ENCODE measurements at places on chromosomes 3 and 15.

DNA sequence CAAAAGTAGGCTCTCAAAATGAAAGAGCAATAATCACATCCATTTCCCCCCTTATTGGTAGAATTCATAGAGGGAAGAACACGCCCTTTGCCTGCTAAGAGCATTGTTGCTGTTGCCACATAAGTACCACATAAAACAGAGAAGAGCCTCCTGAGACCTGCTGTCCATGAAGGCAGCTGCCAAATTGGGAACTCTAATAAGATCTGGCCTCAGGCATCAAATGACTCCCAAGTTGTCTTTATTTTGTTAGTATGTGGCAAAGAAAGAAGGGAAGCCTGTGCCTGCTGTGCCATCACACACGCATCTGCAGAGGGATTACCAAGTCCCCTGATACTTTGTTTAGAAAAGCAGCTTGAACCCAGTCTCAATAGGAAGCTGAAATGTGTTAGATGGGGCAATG is 23.9 kb downstream of the VGLL3 start:
- DNase-seq = no peak

DNA sequence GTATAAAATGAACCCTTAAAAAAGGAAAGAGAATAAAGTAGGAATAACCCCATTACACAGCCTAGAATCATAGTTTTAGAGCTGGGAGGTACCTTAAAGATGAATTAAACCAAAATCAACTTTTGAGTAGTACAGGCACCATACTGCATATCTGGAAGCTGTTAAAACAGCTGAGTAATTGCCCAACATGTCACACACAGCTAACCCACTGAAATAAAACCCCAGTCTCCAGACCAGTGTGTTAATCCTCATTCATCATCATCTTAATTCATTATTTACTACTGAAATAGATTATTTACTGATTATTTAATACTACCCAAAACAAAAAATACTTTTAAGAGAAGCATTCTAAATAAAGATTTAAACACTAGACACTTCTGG is 52.8 kb downstream of the GPR160 start:
- DNase-seq = no peak

- DNase-seq = no peak
These were observed 37.9 kb upstream of the THUMPD3 start for GRCh38 chr3:9324944-9325343.

DNA sequence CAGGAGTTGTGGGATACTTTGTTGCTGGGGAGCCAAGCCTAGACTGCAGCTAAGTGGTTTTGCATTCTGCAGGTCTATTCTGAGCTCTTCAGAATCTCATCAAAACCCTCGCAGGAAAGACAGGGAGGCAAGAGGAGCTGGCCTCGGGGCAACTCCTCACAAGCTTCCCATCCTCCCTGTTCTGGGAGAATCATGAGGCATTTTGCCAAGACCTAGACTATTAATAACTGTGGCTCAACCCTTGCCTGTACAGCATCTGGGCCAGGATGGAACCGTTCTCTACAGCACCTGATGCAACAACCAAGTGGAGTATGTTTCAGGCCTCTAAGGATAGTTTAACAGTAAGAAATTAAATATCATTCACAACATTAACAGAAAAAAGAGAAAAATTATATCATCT is 20.2 kb upstream of the SLC6A20 start:
- no peak for DNase-seq

GRCh38 chr3:14775563-14775962 is 43.2 kb upstream of the FGD5 start:
- DNase-seq = no peak

DNA sequence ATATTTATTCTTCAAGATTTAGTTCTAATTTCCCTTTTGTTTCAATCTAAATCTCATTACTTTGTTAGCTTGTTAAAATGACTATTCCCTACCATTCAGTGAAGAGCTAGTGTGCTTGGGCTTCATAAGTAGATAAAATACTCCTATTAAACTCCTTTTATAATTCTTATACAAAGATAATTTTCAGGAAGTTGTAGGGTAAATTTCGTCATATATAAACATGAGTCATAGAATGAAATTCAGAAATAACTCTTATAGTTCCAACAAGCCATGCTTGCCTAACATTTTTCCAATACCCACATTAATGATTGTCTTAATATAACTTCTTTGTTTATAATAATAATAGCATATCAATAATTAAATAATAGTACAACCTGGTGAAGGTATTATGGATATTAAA is 407.3 kb downstream of the NAALADL2 start:
- DNase-seq = no peak

DNA sequence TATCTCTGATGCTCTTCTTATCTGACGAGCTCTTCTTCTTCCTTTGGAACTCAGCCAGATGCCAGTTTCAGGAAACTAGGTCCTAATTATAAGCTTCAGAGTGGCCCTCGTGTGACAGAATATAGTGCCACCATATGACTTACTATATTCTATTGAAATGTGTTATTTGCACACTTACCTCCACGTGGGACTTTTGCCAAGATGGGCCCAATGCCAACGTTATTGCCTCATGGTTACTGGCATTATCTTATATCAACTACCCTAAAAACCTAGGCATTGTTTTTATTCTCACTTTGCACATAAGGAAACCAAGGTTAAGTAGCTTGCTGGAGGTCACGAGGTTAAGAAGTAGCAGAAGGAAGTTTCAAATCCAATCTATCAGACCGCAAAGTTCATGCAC is 71.3 kb upstream of the SLCO3A1 start:
- no peak for DNase-seq

- no peak for DNase-seq
These were observed 66.4 kb downstream of the USP13 start for GRCh38 chr3:179719048-179719734.

GRCh38 chr15:89870006-89870405 is 23.8 kb downstream of the AP3S2 start:
- DNase-seq = no peak

DNA sequence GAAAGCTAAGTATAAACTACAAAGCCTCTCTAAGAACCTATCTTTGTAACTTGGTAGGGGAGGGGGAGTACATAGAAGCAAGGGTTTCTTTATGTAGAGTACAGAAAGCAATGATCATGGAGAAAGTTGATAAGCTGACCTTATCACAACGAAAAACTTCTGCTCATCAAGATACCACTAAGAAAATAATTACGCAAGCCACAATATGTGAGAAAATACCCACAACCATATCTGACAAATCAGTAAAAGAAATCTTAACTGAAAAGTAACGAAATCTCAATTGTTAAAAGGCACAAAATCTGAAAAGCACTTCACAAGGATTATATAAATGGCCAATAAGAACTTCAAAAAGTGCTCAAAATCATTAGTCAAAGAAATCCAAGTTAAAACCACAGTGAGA is 35.1 kb upstream of the RPS17 start:
- no peak for DNase-seq

- DNase-seq = no peak
These were observed 644.3 kb downstream of the NR2F2 start for GRCh38 chr15:96974761-96975160.

GRCh38 chr15:41238100-41238499 is 7.0 kb downstream of the CHP1 start:
- no peak for DNase-seq

GRCh38 chr3:99485286-99485685 is 153.1 kb upstream of the COL8A1 start:
- DNase-seq = no peak
